ENCODE measurements at places on chromosomes 6 and 20. TPM values are rescaled to one million over a fixed set of nuclear protein-coding genes. Genes with fewer than 3 reads are reported as not detected.

Gene MKKS
- 5.9 TPM for total RNA-seq

Gene FAM162B
- 13.1 TPM for total RNA-seq

Gene GOPC
- 42.1 TPM for total RNA-seq

Gene ADGRG6
- total RNA-seq: 49.9 TPM

Gene TMC2
- total RNA-seq: under 0.01 TPM

Gene HACE1
- total RNA-seq: 26.3 TPM

Gene DDO
- 8.7 TPM for total RNA-seq

Gene CCN5
- total RNA-seq: 21.1 TPM

Gene SLC2A10
- total RNA-seq: 42.1 TPM

Gene SSR1
- 65.6 TPM for total RNA-seq

Gene GGTLC1
- total RNA-seq: not detected

Gene ERVFRD-1
- not detected for total RNA-seq

Gene SAMD10
- total RNA-seq: 0.99 TPM

Gene SAPCD1
- 0.50 TPM for total RNA-seq

Gene PACSIN1
- not detected for total RNA-seq

Gene CARMIL1
- 10.2 TPM for total RNA-seq

Gene OXT
- not detected for total RNA-seq

Gene MTHFD1L
- 48.9 TPM for total RNA-seq
